Stimulated activated CD4-positive, alpha-beta T cell treated with anti-CD3 and anti-CD28 coated beads, Interleukin-1b, Interleukin-23, amount 100 ng/mL, for 4 hours (primary cell): ENCODE measurements at places on chromosomes 1 and 21.

- DNase-seq, result no peak
Observed at GRCh38 chr1:8055973-8056372, 29.9 kb upstream of the ERRFI1 start.

- no peak for DNase-seq
Observed at GRCh38 chr21:36806103-36806502, 107.2 kb downstream of the SIM2 start.

DNA sequence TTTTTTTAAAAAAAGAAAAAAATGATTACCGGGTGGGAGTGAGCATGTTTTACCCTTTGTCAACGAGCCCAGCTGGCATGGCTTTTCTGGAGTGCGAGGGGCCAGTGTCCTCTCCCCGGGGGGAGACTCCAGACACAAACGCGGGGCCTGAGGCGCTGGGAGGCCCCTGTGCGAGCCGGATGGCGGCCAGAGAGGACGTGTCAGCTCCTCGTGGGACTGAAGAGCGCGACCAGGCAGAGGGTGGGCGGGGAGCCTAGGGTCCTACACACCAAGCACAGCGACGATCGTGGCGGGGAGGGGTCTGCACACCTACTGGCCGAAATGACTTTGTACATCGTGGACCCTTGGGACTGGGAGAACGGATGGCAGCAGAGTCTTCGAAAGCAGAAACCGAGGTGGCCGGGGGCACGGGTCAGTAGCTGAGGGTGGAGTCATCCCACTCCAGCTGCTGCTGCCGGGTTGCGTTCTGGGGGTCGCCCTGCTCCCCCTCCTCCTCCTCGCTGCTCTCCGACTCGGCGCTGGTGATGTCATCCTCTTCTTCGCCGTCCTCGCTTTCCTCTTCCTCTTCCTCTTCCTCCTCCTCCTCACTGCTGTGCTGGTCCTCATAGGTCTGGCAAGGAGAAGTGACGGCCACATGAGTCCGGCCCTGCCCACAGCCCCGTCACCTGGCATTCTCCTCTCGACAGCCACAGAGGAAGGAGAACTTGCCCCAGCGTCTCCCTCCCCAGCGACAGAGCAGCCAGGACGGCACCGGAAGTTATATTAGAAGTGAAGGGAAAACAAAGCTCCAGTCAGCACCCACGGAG is 78.8 kb downstream of the PIK3CD start:
- no peak for DNase-seq

- no peak for DNase-seq
Observed at GRCh38 chr1:14236097-14236496, 362.4 kb upstream of the KAZN start.

- DNase-seq, result no peak
Observed at GRCh38 chr1:14369526-14370213, 228.8 kb upstream of the KAZN start.

GRCh38 chr1:190739926-190740325 is 262.3 kb upstream of the BRINP3 start:
- no peak for DNase-seq

DNA sequence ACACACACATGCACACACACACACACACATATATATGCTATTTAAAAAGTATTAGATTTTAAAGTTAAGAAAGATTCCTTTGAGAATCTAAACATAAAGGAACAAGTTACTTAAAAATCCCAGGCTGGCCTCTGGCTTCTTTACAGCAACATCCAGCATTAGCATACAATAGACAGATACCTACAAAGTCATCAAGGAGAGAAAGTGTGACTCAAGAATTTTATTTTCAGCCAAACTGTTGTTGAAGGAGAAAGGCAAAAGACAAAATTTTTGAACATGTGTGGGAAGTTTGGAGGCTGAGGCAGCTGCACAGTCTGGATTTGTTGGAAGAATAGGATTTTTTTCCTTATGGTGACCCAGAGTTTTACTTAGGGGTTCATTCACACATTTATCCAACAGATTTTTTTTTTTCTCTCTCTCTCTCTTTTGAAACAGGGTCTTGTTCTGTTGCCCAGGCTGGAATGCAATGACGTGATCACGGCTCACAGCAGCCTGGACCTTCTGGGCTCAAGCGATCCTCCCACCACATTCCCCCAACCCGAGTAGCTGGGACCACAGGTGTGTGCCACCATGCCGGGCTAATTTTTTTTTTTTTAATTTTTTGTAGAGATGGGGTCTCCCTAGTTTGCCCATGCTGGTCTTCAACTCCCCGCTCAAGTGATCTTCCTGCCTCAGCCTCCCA is 24.0 kb upstream of the SPOCD1 start:
- DNase-seq, result no peak

DNA sequence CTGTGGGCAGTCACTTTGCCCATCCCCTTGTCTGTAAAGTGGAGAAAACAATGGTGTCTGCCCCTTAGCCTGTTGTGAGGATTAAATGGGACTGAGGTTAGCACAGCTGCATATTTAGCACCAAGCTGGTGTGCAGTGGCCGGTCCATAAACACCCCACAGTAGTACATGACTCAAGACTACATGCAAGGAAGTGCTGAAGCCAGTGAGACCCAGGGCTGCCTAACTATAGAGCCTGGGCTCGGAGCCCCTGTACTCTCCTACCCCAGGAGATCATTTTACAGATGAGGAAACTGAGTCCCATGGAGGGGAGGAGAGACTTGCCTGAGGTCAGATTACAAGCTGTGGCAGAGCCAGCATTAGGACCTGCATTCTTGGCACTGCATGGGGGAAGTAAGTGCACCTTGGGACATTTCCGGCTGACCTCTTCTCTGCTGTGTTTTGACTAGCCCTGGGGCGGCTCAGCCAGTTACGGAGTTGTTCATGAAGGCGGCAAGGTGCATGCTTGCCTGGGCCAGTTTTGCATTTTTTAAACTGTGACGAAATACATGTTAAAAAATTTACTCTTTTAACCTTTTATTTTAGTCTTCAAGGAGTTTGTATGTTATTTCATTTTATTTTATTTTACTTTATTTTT is 3.2 kb downstream of the SERINC2 start:
- no peak for DNase-seq

DNA sequence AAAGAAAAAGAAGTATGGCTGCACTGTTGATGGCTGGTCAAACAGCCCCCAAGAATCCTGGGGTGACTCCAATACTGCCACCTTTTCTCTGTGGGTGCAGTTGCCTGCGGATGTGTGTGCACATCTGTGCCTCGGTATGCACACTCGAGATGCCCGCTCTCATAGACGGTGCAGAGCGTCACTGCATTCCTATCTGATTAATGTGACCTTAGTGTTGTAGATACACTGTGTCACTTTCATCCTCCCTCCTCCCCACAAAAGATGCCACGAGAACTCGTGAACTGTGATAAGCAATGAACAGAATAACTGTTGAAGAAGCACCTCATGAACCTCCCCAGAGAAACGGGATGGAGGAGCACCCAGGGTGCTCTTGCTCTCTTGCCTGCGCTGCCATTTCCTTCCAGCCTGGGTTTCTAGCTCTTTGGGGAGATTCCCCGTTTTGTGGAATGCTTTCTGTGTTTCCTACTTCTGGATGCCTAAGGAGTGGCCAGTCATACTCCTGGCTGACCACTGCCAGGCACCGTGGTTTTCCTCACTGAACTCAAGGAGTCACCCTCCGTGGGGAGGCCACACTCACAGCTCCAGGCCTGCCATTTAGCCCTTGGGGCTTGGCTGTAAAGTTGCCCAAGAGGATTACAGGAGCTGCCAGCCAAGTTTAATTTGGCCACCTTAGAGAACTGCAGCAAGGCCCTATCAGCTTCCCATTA is 32.0 kb downstream of the NTPCR start:
- DNase-seq, result no peak

DNA sequence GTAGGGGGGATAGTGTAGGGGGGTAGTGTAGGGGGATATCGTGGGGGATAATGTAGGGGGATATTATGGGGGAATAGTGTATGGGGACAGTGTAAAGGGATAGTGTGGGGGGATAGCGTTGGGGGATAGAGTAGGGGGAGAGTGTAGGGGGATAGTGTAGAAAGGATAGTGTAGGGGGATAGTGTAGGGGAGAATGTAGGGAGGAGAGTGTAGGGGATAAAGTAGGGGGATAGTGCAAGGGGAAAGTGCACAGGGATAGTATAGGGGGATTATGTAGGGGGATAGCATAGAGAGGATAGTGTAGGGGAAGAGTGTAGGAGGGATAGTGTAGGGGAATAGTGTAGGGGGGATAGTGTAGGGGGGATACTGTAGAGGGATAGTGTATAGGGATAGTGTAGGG is 12.3 kb upstream of the ARF1 start:
- no peak for DNase-seq

DNA sequence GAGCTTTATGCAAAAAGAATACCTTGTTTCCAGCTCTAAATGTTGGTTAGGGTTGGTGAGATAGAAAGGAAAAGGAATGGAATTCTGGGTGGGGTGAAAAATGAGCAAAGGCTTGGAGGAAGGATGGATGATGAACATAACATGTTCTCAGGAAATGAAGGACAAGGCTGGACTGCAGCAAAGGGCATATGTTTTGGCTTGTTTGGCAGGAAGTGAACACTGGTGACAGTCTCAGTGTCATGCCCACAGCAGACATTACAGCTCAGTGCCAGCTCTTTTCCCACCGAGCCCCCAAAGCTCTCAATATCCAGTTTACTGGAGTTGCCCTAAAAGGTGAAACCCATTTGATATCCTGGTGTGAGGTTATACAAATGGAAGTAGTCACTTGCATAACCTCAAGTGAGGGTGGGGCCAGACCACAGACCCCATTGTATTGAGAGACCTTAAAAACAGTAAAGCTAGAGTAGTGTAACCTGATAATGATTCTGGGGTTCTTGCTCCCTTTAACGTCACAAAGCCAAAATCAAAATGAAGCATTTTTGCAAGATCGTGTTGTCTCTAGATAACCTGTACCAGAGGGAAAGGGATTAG is 270.6 kb downstream of the NFIA start:
- no peak for DNase-seq

GRCh38 chr1:154413177-154413783 is 8.1 kb downstream of the IL6R start:
- DNase-seq, result no peak

GRCh38 chr1:221669441-221669840 is 72.4 kb downstream of the DUSP10 start:
- no peak for DNase-seq

- no peak for DNase-seq
Observed at GRCh38 chr1:182083851-182084486, 22.5 kb upstream of the ZNF648 start.

- DNase-seq, result no peak
Observed at GRCh38 chr1:47655521-47656300, 217.9 kb downstream of the FOXD2 start.

- no peak for DNase-seq
Observed at GRCh38 chr1:117732065-117732797, 126.4 kb downstream of the TENT5C start.

- DNase-seq, result no peak
Observed at GRCh38 chr1:60569189-60569588, 495.6 kb upstream of the C1orf87 start.

GRCh38 chr1:23930270-23930669 is 17.1 kb upstream of the CNR2 start:
- no peak for DNase-seq

GRCh38 chr1:241641773-241642592 is 1.8 kb upstream of the CHML start:
- no peak for DNase-seq

DNA sequence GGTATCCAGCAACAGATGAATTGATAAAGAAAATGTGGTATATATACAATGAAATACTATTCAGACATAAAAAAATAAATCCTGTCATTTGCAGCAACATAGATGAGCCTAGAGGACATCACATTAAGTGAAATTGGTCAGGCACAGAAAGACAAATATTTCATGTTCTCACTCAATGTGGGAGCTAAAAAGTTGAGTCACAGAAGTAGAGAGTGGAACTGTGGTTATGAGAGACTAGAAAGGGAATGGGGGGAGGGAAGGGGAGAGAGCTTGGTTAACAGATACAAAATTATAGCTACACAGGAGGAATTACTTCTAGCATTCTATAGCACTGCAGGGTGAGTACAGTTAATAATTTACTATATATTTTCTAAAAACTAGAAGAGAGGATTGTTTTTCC is 37.1 kb upstream of the SERPINC1 start:
- DNase-seq, result no peak

DNA sequence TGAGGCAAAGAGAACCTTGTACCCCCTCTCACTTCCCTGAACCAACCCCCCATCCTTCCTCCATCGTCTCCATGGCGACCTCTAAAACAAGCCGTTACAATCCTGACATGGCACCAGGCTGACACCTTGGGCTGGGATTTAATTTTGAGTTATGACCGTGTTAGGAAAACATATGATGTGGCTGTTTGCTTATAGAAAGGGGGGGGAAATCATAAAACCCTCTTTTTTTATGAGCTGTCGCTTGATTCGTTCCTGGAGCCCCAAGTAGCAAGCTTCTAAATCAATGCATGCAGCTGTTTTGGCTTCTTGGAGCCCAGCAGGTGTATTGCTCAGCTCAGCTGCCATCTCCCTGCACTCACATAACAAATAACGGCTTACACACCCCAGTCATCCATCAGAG is 301.2 kb upstream of the SPAG17 start:
- no peak for DNase-seq

GRCh38 chr1:12450090-12450755 is 167.8 kb downstream of the DHRS3 start:
- no peak for DNase-seq

DNA sequence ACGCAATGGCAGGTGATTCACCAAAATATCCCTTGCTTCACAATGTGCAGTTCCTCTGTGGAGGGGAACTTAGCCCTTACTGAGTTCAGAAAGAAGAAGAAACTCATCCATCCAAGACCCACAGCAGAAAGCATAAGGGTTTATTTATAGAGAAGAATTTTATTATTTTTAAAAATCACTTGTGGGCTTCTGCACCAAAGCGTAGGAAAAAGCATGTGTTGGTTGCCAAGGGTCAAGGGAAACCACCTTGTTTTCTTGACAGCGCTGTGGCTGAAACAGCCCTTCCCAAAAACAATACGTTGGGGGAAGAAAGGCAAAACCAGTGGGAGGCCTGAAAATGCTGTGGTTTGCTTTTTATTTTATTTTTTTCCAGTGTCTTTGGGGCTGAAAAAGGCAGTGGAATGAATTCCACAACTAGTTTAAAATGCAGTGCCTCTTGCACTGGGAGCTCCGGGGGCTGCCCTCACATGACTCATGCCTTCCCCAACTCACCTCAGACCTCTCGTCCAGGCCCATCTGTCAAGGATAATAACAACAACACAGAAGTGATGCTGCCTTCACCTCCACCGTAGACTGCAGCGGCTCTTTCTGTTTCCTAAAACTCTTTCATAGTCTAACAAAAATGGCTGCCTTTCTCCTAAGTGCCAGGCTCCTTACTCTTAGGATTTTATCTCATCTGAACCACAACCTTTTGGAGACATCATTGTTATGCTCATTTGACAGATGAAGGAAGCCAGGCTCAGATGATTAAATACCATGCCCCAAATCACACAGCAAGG is 224.2 kb upstream of the JUN start:
- DNase-seq, result no peak

DNA sequence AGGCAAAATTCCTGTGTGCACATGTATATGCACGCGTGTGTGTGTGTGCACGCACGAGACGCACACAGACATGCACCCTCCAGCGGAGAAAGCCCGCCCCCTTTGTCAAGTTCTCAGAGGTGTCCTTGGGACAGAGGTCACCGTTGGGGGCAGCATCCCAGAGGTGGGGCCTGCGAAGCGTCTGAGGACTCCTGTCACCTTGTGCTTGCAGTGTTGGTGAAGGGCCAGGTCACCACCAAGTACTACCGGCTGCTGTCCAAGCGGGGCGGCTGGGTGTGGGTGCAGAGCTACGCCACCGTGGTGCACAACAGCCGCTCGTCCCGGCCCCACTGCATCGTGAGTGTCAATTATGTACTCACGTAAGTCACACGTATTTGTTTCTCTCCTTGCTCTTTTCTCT is 42.6 kb downstream of the SIM2 start:
- no peak for DNase-seq
